ENCODE measurements at places on chromosomes 7 and 10.

DNA sequence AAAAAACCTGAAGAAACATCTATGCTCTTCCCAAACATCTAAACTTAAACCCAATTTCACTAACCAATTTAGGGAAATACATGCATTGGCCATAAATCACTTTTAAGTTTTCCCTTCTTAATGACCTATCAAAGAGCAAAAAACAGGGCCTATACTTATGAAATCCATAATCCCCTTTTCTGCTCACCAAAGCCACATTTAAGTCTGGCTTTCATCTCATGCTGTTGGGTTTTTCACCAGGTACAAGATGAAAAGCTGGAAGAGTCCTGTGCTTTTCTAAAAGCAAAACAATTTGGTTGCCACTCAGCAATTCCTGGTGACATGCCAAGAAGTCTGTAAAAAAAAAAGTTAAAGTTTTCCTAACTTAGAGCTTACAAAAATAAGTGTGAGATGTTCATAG, 92.6 kb downstream of the HPSE2 start:
- no peak for DNase-seq

DNA sequence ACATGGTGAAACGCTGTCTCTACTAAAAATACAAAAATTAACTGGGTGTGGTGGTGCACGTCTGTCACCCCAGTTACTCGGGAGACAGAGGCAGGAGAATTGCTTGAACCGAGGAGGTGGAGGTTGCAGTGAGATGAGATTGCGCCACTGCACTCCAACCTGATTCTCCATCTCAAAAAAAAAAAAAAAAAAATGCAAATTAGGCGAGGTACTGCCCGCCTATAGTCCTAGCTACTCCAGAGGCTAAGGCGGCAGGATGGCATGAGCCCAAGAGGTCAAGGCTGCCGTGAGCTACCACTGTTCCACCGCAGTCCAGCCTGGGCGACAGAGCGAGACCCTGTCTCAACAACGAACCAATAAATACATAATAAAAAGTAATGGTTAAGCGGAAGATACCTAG, 1.1 kb upstream of the EIF4H start:
- DNase-seq, result no peak

GRCh38 chr10:86111902-86112545, 254.6 kb downstream of the GRID1 start:
- no peak for DNase-seq

DNA sequence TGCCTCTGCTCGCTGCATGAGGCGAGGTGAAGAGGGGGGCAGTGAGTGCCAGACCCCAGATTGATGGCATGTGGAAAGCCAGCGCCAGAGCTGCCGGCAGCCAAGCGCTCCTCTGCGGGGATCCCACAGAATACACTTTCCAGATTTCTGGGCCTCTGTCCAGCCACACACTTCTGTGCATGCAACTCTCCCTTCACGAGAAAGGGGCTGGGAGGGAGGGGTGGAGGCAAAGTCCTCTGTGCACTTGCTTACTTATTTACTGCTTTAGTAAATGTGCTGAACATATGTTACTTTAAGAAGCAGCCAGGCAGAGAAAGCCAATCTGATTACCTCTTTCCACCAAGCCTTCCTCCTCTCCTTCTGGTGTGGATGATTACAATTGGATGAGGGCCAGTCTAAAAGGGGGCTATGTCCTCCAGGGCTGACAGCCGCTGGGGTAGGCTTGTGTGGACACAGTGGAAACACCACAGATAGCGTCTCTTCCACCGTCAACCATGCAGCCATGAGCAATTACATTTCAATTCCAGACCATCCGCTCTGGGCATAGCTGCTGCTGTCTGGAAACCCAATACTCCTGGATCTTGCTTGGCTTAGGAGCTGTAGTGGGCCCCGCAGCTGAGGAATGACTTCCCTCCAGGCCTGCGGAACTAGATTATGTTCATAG, 322.8 kb upstream of the ANKRD30A start:
- no peak for DNase-seq

DNA sequence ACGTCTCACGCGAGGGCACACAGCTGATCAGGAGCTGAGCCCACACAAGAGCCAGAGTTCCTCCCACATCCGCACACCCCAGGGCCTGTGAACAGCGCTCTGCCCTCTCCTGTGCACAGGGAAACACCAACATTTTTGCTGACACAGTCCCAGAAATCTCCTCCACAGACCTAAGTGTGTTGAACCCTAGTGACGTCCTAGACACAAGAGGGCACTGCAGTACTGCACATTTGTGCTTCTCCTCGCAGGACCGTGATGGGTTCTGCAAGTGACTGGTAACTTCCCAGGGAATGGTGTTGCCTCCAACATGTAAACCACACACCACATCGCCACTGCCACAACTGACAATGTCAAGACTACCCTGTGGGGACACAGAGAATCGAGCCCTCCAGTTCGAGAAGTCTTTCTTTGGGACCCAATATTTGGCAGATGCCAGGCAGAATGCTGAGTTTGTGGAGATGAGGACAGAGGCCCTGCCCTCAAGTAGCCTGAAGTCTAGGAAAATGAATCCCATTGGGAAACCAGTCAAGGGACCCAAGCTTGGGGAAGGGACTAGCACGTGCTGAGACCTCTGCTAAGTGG, 170.3 kb downstream of the PAXIP1 start:
- no peak for DNase-seq

DNA sequence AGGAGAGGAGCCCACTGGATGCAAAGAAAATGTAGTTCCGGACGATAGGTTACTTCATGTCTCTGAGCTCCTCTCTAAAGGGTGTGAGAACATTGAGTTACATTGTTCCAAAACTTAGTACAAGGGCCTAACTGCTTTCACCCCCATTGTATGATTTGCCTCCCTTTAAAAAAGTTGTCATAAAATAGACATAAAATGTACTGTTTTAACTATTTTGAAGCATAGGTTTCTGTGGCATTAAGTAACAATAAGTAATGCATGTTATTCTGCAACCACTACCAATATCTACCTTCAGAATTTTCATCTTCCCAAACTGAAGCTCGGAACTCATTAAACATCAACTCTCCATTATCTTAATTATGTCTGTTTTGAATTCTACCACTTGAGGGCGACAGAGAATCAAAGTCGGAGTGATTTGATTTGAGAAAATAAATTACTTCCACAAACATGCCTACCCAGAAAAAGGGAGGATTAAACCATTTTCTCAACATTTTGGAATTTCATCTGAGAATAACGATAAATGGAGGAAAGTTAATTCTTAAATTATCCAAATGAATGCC, 2.7 kb downstream of the IGFBP1 start:
- no peak for DNase-seq

DNA sequence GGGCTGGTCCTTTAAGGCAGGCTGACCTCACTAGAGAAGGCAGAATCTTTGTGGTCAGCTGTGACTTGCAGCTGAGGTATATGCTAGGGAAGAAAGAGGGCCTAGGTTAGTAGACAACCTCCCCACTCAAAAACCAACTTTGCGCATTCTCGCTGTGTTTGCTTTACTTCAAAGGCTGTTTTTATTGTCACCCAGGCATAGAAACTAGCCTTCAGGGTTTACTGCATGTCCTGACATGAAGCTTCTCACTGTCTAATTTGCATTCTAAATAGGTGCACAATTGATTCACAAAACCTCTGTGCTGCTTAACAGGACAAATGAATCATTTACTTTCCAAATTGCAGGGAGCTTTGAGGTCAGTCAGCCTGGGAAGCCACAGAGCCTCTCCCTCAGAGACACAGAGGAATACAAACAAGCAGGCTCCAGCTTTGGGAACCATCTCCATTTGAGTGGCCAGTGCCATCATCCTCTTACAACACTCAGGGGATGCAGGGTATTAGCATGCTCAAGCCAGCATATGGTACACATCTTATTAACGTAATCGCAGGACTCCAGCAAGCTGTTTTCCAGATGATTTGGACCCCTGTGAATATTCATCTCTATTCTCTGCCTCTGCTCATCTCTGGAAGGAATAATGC, 596.4 kb upstream of the GHITM start:
- no peak for DNase-seq

GRCh38 chr10:100345570-100346330, 1.3 kb upstream of the SCD start:
- no peak for DNase-seq

DNA sequence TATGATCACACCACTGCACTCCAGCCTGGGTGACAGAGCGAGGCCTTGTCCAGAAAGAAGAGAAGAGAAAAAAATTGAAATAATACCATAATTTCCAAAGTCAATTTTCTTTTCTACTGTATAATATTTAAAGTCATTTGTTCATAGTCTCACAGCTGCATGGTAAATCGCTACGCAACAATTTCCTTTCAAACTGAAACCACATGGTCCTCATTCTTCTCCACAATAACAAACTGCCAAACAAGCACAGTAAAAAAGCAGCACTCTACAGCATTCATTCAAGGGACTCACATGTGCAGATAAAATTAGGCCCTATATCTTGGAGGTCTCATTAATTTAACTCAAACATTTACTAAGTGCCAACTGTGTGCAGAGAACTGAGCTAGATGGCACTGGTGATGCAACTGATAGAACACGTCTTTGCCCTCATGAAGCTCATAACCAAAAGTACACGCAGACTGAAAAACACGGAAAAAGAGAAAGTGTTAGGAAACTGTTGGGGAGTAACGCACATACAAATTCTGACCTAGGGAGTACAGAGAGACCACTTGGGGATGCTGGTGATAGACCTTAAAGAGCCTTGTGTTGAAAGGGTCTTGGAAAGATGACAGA, 68.4 kb upstream of the SRRM3 start:
- DNase-seq, result no peak

DNA sequence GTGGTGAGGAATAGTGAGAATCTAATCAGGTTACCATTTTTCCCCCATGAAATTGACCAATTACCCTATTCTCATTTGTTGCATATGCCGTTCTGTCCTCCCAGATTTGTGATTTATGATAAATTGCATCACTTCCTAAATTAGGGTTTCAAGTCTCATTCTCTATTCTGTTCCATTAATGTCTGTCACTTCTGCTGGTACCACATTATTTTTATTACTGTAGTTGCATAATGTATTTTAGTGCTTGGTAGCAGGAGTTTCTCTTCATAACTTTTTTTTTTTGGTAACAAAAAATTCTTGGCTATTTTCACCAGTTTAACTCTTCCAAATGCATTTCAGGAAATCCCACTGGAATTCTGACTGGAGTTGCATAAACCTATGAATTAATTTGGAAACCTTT, 44.0 kb upstream of the FAM133B start:
- DNase-seq, result no peak

DNA sequence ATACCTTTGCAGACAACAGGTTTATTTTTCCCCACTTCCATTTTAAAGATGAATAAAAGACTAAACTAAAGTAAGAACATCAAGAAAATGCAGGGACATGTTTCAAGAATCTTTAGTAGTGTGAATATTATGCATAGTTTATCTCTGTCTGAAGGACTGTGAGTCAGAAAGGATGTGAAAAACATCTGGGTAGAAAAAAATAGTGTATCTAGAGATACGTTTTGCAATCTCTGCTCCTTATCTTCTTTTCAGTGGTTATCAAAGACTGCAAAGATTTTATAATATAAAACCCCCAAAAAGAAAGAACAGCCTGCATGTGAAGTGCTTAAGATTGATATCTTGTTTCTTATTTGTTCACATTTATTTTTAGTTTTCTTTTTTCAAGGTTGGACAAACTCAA, 101.9 kb upstream of the ARHGAP21 start:
- no peak for DNase-seq

- no peak for DNase-seq
Observed at GRCh38 chr10:79239275-79239779, 107.9 kb upstream of the PPIF start.

DNA sequence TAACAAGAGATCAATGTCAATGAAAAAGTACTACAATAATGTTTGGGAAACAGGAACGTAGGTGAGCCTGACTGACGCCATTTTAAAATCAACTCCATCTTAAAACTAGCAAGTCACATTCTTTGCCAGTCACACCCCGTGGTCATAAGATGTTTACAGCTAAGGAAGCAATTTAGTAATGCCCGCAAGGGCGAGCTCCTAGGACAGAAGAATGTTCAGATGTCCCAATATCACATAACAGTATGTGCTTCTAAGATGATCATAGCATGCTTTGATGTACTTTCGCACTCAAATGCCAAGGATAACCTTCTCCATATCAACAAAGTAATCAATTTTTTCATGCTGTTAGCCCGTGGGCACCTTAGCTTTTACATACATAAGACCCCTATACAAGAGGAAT, 113.8 kb upstream of the EGFR start:
- no peak for DNase-seq

DNA sequence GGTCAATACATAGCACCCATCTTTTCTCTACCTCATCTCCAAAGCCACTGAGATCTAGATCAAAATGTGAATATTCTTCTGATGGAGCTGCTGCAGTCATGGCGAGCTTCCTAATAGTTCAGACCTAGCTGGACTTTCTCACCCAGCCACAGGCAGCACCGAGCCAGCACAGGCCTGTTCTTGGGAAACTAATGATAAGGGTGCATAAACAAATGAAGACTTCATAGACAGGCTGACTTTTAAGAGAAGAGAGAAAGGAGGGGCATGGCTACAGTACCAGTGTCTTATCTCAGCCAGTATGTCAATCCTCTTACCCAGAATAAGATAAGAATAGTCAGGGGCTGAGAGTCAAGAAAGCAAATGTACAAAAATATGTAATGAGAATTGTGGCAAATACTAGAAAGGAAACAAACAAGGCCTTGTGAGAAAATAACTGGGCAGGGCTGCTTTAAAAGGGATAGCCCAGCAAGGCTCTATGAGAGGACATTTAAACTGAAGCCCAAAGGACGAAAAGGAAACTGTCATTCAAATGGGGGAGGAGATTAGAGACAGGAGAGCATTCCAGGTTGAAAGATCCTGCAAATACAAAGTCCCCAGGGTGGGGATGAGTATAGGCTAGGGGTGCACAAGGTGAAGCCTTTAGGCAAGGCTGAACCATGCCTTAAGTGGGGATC, 21.8 kb upstream of the CDK14 start:
- DNase-seq, result no peak

GRCh38 chr10:3147117-3147820, 25.3 kb downstream of the PITRM1 start:
- DNase-seq, result no peak

GRCh38 chr7:22653951-22654350, 73.0 kb upstream of the IL6 start:
- DNase-seq, result no peak

GRCh38 chr7:127884066-127884559, 147.1 kb downstream of the LRRC4 start:
- DNase-seq, result no peak

GRCh38 chr7:105734233-105734632, 142.2 kb downstream of the ATXN7L1 start:
- no peak for DNase-seq

DNA sequence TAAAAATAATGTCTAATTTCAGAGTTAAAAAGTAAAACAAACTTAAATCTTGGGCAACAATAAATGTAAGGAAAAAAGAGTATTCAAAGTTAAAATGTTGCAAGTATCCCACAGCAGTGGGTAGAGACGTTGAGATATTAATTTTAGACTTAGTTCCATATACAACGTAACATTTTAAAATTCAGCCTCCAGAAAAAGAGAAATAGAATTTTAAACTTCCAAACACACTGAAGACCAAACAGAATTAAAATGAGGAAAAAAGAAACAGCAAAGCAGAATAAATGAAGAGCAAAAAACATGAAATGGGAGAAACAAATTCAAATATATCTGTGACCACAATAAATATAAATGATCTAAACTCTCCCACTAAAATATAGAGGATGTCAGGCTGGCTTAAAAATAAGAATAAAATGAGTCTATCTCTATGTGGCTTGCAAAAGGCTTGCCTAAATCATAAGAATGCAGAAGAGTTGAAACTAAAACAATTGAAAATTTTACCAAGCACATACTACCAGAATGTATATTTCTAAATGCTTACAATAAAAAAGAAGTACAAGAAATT, 46.0 kb upstream of the EGFR start:
- DNase-seq, result no peak

GRCh38 chr10:70528741-70529362, 50.3 kb downstream of the PALD1 start:
- DNase-seq, result peak; percentile 40

- DNase-seq, result peak; percentile 70
Observed at GRCh38 chr10:13659887-13660550, 73.3 kb downstream of the PRPF18 start.
